ENCODE measurements at places on chromosomes 16 and 17.

GRCh38 chr16:54946909-54947308 lies 16.2 kb downstream of the IRX5 start:
- DNase-seq: no peak

- DNase-seq: no peak
Observed at GRCh38 chr17:40024901-40025300, 9.7 kb downstream of the CSF3 start.

DNA sequence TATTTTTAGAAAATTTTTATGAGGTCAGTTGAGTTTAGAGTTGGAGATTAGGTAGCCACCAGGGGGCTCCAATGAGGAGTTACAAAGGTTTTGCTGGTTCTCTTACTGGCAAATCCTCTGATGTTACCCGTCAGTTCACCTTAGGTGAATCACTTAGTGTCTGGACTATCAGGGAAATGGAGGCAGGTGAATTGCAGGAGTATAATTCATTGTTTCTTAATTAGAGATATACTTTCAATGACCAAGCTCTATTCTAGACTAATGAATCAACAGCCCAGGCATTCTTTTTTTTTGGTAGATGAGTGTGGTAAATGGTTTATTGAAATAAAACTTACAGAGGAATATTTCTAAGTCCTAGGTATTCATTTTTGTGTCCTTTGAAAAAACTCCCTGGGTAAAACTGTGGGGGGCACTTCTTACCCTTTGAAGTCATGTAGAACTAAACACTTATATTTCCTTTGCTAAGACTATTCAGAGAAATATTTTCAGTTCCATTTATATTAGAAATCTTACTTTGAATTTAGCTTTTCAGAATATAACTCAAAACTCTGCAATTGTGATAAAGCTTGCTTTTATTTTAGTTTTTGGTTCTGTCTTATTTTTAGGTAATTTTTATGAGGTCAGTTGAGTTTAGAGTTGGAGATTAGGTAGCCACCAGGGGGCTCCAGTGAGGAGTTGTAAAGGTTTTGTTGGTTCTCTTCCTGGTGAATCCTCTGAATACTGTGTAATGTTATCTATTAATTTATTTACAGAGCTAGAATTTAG lies 17.7 kb downstream of the PSMD11 start:
- DNase-seq: peak; percentile 85

- no peak for DNase-seq
Observed at GRCh38 chr17:81093619-81094508, 58.9 kb downstream of the BAIAP2 start.

GRCh38 chr16:26317885-26318284 lies 626.1 kb downstream of the HS3ST4 start:
- no peak for DNase-seq

DNA sequence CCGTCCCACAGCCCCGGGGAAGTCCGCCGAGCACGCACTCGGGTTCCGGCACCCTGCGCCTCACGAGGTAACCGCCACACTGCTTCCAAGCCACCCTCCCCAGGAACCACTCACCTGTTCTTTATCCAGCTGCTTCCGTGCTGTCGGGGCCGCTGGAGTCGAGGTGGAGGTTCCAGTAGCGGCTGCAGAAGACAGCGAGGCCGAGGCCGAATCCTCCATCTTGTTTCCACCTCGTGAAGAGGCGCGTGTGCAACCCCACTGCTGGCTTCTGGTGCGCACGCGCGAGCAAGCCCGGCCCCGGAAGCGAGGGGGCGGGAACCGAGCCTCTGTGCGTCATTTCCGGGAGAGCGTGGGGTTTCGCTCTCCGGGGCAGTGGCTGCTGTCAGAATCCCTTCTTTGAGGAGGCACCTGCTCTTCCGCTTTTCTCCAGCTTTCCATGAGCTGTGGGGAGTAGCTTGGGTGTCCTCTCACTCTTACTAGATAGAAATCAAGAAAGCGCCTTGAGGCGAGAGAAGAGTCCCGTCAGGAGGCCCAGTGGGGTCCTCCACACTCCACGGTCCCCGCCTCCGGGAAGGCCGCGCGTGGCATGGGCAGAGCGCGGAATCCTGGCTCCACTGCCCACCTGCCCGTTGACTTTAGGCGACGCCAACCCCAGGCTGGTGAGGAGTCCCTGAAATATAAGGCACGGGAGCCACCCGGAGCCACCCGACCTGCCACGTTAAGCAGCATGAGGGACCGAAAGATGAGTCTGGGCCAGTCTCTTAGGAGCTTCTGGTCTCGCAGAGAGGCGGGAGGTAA lies at the start of gene RSL1D1:
TSS of gene RSL1D1 (minus strand) at position 249 of the 798 bp plus-strand sequence. CDS start at position 219, 30 bp downstream.
- peak; percentile 97 for DNase-seq

GRCh38 chr17:76732734-76733617 lies 4.2 kb downstream of the SRSF2 start:
- peak; percentile 22 for DNase-seq

DNA sequence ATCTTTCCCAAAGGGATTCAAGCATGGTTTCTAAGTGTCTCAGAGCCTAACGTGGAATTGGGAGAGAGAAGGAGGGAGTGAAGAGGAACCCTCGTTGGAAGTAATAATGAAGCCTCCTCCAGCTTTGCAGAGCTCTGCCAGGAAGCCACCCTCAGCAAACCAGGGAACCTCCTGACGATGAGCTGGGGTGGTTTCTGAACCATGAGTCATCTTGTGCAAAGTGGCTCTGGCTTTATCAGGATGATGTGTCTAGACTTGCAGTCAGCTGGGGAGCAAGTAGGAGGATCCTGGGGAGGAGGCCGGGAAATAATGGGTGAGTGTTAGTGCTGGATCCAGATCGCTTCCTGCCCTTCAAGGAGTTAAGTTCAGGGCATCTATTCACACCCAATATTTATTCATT lies 191.7 kb upstream of the RBFOX1 start:
- no peak for DNase-seq

DNA sequence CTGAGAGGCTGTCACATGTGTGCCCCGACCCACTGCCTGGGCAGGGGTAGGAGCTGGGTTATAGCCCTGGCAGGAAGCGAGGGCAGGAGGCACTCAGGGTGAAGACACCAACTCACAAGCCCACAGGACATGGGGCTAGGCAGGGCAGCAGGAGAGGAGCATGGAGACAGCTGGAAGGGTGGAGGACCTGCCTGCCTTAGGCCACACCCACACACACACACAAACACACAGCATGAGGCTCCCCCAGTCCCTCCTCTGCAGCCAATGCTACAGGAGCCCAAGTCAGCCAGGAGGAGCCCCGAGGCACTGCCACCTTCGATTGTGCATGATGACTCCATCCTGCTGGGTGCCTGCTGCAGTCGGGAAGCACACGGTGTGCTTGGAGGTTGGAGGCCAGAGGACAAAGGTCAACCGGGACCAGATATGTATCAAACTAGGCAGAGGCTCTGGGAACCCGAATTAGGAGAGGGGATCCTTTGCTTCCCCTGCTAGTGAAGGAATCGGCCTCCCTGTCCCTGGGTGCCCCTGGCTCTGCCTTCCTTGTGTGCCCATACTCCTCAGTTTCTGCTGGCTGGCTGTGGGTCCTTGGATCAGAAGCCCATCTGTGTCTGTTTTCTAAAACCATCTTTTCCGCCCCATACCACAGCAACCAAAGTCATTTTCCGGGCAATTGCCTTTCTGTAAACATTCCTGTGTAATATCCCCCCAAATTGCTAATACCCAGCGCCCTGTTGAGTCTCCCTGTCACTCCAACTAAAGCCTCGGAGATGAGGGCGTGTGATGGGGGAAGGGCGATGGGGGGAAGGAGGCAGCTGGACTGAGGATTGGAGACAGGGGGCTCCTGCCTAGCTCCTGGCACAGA lies 20.5 kb downstream of the SRCIN1 start:
- no peak for DNase-seq

- no peak for DNase-seq
Observed at GRCh38 chr17:32523017-32523680, 36.4 kb downstream of the CDK5R1 start.

- DNase-seq: no peak
Observed at GRCh38 chr16:68238029-68238345, 2.1 kb upstream of the ESRP2 start.

GRCh38 chr17:82171750-82172375 lies 40.8 kb downstream of the CCDC57 start:
- DNase-seq: no peak

DNA sequence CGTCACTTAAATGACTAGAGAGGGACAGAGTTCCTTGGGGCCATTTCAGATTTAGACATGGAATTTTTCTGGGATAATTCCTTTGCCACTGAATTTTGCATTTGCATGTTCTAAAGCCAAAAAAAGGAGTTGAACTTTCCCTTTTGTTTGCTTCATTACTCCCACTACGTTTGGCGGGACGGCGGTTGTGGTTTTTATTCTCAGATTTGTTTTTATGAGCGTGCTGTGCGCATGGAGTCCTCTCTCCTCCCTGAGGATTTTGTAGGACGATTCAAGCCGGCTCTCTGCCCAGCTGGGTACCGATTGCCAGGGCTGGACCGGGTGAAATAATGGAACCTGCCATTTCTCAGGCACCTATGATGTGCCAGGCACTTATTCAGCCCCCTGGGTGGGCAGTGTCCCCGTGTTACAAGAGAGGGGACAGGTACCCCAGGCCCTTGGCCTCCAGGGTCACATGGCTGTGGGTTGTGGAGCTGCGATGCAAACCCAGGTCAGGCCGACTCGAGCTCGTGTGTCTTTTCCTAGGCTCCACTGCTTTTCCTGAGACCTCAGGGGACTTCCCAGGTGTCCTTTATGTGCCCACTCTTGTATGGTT lies 18.8 kb downstream of the CMIP start:
- DNase-seq: no peak

GRCh38 chr16:1097800-1098199 lies 1.8 kb upstream of the C1QTNF8 start:
- DNase-seq: no peak

- DNase-seq: no peak
Observed at GRCh38 chr17:29557739-29558116, 9.1 kb downstream of the ABHD15 start.

DNA sequence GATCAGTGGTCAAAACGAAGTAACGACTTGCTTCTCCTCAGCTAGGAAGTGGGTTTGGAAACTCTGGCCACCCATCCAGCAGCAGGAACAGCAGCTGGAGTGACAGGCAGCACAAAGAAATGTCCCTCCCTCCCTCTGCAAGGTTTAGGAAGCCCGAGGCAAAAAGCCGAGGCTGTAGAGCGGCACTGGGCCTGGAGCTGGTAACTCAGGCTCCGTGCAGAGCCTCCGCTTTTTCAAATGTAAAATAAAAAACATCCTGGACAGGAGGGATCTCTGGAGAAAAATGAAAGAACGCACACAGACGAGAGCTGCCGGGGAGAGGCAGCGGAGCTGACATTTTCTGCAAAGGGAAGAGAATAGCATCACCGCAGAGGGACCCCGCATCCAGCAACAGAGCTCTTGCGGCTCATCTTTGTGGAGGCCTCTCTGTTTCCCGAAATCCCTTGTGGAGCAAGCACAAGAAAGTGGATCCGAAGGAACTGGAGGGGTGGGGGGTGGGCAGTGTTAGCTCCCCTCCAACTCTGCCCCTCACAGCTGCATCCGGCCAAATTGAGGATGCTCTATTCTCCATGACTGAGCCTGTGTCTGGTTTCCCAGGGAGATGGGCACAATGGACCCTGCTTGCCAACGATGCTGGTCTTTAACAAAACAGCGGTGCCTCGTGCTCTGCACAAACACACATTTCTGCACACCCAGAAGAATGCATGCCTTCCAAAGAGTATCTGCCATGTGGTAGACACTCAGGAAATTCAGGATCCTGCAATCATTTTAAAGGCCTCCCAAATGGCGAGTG lies 335.5 kb upstream of the ZFHX3 start:
- no peak for DNase-seq

GRCh38 chr17:77323413-77324171 lies 182.8 kb downstream of the SEC14L1 start:
- DNase-seq: no peak

GRCh38 chr16:77961814-77962213 lies 60.5 kb upstream of the CLEC3A start:
- DNase-seq: no peak

DNA sequence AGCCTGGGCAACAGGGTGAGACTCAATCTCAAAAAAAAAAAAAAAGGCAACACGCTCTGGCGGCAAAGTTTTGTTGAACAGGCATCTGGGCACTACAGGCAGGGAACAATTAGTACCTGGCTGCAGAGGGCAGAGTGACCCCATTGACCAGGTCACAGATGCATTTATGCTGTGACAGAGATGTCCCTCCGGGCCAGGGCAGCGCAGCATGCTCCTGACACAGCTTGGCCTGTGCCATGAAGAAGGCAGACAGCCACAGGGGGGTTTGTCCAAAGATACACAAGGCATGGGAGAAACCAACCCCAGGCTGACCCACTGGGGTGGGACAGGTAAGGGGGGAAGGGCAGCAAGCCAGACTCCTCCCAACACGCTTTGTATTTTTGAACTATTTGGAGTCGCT lies 7.7 kb upstream of the SRRM2 start:
- DNase-seq: no peak

- DNase-seq: no peak
Observed at GRCh38 chr17:67656494-67657203, 61.1 kb upstream of the NOL11 start.

- no peak for DNase-seq
Observed at GRCh38 chr17:76578376-76578775, 7.3 kb downstream of the ST6GALNAC2 start.

GRCh38 chr16:77794586-77794985 lies 6.2 kb downstream of the VAT1L start:
- no peak for DNase-seq

- no peak for DNase-seq
Observed at GRCh38 chr16:49019831-49020230, 261.8 kb downstream of the CBLN1 start.

DNA sequence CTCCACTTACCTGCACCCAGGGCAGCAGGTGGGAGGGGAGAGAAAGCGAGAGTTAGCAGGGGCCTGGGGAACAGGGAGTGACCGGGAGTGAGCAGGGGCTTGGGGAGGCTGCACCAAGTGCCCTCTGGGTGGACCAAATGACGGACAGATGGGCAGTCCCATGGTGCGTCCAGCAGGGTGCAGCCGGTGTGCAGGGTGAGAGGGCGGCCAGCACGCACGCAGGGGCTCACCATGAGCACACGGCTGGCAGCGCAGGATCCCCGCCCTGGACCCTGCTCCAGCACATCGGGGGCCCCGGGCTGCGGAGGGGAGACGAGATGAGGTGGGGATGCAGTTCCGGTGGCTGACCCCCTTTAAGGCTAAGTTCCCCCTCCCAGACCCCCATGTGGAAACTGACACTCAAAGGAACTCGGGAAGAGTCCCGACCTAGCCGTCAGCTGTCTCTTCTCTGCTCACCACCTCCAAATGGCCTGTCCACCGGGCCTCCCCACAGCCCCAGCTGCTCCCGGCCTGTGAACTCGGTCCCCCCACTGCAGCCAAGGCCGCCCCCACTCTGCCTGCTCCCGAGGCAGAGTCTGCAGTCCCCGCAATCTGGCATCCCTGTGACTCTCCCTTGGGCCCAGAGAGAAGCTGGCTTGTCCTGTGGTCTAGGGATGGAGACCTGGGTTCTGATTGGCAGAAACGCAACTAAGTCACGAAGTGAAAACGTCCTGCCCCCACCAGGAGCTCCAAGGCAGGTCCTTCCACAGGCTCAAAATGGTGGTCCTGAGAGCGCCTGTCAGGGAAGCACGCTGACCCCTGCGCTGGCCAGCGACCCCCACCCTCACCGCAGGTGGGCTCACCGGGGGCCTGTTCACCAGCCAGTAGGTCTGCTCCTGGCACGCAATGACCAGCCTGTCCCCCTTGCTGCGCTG lies 2.9 kb downstream of the RGS11 start:
- DNase-seq: no peak

DNA sequence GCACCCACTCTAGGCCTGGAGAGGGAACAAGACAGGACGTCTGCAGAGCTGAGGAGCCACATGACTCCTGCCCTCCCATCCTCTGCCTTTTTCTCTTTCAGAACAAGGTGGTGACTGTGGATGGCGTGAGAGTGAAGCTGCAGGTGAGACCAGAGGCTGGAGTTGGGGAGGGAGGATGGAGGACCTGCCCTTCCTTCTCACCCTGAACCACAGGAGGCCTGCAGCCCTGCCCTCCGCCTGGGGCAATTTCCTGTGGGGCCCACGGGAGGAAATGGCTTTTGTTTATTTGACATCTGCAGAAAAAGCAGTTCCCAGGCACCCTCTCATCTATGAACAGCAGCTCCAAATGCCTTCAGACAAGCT lies 5.1 kb downstream of the RAB37 start:
- peak; percentile 85 for DNase-seq

All from hematopoietic multipotent progenitor cell treated with erythropoietin and hydrocortisone succinate and interleukin-3 and kit ligand, for 4 days (in vitro differentiated cells).